ENCODE measurements at places on chromosomes 2 and 18.

GRCh38 chr2:85132834-85133637 is at the start of gene TCF7L1:
TSS of gene TCF7L1 (plus strand) at chr2:85133392. CDS start at chr2:85133685, 293 bp downstream.
- peak; percentile 14 for DNase-seq

DNA sequence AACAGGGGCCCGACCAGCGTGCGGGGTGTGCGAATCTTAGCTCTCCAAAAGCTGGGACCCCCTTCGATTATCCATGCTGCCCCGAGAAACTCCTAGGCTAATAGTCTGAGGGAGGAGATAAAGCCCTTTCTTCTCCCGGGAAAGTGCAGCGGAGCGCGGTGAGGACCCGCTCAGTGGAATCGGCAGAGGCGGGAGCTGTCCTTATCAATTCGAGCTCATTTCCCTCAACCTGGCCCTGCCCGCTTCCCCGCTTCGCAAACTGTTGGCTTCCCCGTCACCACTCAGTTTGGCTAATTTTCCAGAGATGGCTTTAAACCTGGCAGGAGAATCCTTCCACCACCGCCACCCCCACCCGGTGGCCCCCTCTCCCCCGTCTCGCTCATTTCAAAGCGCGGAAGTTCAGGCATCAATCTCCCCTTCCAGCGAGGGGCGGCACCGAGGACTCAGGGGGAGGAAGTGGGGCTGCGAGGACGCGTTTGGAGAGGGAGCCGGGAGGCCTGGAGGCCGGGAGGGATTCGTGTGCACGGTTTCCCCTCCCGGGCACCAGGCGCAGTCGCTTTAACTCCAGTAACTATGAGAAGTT is 1.6 kb downstream of the KLHL14 start:
- DNase-seq = no peak

- DNase-seq = no peak
Measured at GRCh38 chr2:217120429-217120828, 260.6 kb upstream of the TNP1 start.

DNA sequence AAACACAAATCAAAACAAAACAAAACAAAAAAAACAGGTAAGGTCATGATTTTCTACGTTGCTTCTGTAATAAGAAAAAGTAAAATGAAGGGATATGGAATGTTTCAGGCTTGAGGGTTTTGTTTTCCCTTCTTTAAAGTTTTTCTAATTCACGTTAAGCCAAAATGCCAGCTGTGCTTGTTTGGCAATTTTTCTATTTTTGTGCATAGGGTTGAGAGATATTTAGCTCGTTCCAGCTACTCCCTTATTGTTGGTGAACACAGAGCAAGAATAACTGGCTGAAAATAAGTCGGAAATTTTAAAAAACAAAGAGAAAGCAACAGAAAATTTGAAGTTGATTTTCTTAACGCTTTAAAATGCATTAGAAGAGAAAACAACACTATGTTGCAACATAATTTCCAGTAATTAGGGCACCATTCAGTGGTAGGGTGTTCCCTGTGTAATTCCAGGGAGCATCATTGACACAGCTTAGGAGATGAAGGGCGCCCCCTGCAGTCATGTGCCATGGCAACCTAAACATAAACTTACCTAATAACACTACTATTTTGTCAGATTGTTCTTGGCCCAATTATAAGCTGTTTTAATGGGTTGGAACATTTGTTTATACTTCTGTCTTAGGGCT is 99.5 kb downstream of the DTNA start:
- no peak for DNase-seq
